Activated CD4-positive, alpha-beta memory T cell treated with anti-CD3 and anti-CD28 coated beads, Interleukin-2, amount 10 ng/mL, durations not matched to agents 7 days and 5 days (primary cell): ENCODE measurements at places on chromosomes 12 and 14. TPM values are rescaled to one million over a fixed set of nuclear protein-coding genes. Genes with fewer than 3 reads are reported as not detected.

DNA sequence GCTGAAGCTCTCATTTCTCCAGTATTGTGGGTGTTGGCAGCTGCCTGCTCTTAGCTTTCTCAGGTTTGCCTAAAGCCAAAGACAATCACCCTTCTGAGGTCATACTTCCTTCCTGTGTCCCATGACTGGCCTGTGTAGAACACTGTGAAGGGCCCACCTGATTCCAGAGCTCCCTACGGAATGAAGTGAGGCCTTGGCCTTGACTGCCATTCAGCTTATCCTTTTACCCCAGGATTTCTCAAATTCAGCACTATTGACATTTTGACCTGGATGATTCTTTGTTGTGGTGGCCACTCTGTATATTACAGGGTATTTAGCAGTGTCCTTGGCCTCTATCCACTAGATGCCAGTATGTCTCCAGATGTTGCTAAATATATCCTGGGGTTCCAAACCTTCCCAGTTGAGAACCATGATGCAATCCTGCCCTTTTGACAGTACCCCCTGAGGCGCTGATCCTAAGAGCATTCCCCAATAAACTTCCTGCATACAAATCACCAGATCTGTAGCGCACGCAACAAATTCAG is 112.3 kb upstream of the KRR1 start:
- DNase-seq, result no peak
- peaks cover 5% of the 10 kb centered on the region for H3K27me3 ChIP-seq
- H3K4me3 ChIP-seq, result no peak overlapping the region
- no peak overlapping the region for H3K27ac ChIP-seq
- peaks cover 3% of the 10 kb centered on the region for H3K36me3 ChIP-seq
- H3K4me1 ChIP-seq, result peaks cover 15% of the 10 kb centered on the region

DNA sequence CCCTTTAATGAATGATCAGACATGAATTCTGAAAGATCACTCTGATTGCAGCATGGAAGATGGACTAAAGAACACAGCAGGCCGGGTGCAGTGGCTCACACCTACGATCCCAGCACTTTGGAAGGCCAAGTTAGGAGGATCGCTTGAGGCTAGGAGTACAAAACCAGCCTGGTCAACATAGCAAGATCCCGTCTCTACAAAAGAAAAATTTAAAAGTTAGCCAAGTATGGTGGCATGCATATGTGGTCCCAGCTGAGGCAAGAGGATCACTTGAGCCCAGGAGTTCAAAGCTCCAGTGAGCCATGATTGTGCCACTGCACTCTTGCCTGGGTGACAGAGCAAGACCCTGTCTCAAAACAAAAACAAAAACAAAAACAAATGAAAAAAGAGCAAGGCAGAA is 35.1 kb downstream of the SENP1 start:
- DNase-seq, result no peak
- no peaks in the 10 kb centered on the region for H3K27me3 ChIP-seq
- H3K36me3 ChIP-seq, result peaks cover 63% of the 10 kb centered on the region
- H3K4me3 ChIP-seq, result no peak overlapping the region
- no peak overlapping the region for H3K27ac ChIP-seq

GRCh38 chr14:61652526-61653262 is 42.6 kb upstream of the HIF1A start:
- no peak overlapping the region for H3K4me3 ChIP-seq
- peaks cover 12% of the 10 kb centered on the region for H3K36me3 ChIP-seq
- H3K27ac ChIP-seq, result no peak overlapping the region
- H3K27me3 ChIP-seq, result peaks cover 9% of the 10 kb centered on the region
- H3K4me1 ChIP-seq, result peaks cover 47% of the 10 kb centered on the region

DNA sequence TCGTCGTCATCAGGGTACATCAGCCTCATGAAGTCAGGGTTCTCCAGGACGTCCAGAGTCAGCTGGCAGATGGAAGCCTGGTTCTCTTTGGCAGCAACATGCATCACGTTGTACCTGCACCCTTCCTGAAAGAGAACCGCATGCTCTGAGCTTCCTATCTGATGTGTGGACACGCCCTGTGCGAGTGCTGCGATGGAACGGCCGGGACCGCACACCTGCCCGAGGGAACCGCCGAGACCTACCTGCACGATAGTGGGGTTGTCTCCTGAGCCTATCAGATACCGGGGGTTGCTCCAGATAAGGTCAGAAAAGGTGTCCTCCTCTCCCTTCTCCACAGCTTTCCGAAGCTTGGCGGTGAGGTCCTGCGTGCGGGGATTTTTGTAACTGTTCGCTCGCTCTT is 13.7 kb downstream of the ANKLE2 start:
- H3K27ac ChIP-seq, result no peak overlapping the region
- H3K4me1 ChIP-seq, result peaks cover 8% of the 10 kb centered on the region
- H3K27me3 ChIP-seq, result no peaks in the 10 kb centered on the region
- H3K36me3 ChIP-seq, result peaks cover 85% of the 10 kb centered on the region
- no peak for DNase-seq
- H3K4me3 ChIP-seq, result no peak overlapping the region

DNA sequence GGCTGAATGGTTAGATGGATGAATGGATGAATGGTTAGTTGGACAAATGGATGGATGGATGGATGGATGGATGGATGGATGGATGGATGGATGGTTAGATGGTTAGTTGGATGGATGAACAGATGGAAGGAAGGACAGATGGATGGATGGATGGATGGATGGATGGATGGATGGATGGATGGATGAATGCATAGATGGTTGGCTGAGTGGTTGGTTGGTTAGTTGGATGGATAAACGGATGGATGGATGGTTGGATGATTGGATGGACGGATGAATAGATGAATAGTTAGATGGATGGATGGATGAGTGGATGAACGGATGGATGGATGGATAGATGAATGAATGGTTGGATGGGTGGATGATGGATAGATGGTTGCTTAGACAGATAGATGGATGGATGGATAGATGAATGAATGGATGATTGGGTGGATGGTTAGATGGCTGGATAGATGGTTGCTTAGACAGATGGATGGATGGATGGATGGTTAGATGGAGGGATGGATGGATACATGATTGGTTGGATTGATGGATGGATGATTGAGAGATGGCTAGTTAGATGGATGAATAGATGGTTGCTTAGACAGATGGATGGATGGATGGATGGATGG is 48.8 kb upstream of the HSPB8 start:
- no peaks in the 10 kb centered on the region for H3K27me3 ChIP-seq
- no peaks in the 10 kb centered on the region for H3K4me1 ChIP-seq
- no peaks in the 10 kb centered on the region for H3K36me3 ChIP-seq
- H3K27ac ChIP-seq, result no peak overlapping the region

DNA sequence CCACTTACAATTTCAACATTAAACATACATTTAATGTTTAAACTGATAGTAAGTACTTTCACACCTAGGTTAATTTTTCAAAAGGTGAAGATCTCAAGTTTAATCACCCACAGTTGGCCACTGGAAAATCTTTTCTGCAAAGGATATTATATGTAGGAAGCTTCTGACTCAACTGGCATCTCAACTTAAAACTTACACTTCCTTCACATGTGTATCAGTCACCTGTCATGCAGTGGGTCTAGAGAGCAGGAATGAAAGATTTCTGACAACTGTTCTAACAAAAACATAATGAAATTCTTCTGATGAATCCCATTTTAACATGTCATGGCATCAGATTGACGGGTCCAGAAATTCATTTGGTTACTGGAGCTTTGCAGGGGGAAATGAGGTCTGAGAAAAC is 192.8 kb downstream of the KLHL28 start:
- H3K27me3 ChIP-seq, result no peaks in the 10 kb centered on the region
- H3K27ac ChIP-seq, result no peak overlapping the region
- H3K36me3 ChIP-seq, result no peaks in the 10 kb centered on the region
- no peak overlapping the region for H3K4me3 ChIP-seq

TAS2R19 gene
- 1.1 TPM for total RNA-seq

DNA sequence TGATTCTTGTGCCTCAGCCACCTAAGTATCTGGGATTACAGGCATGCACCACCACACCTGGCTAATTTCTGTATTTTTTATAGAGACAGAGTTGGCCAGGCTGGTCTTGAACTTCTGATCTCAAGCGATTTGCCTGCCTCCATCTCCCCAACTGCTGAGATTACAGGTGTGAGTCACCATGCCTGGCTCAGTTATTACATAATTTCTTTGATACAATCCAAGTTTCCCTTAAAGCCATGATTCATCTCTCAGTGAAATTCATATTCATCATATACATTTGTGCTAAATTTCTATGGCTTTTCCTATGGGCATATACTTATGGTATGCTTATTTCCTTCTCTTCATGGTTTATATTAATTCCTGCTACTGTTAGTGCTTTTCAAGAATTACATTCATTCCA is 29.1 kb upstream of the PZP start:
- no peak overlapping the region for H3K4me3 ChIP-seq
- no peak for DNase-seq
- H3K27me3 ChIP-seq, result peaks cover 10% of the 10 kb centered on the region
- no peak overlapping the region for H3K27ac ChIP-seq

DNA sequence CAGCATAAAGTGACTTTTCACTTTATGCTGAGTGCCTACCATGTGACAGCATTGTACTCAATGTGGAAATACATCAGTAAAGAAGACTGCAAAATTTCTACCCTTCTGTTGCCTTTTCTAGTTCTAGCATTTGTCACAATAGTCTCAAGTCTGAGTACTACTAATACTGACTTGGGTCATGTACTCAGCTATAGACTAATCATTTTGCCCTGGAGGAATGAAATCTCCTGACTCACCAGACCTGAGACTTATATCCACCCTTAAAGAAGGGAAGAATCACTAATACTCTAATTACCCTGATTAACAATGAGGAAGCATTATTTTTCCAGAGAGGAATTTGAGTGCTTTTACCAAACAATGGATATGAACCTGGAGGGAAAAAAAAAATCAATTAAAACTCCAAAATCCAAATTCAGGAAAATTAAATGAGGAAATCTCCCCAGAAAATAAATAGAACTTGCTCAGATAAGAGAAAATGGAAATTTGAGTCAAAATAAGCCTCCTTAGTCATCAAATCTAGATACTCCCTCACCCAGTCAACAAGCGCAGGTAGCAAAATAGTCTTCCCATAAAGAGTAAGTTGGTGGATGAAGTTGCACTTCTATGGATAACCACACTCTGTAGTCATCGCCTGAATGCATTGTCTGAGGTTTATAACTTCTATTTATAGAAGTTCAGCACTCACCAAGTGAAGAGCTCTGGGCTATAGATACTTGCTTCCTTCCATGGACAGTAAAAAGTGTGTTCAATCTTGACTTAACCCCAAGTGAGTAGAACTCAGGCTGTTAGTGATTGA is 386.6 kb downstream of the SYT1 start:
- DNase-seq, result no peak
- H3K27me3 ChIP-seq, result no peaks in the 10 kb centered on the region
- H3K27ac ChIP-seq, result no peak overlapping the region
- no peaks in the 10 kb centered on the region for H3K4me1 ChIP-seq

- H3K4me3 ChIP-seq, result no peak overlapping the region
- no peak overlapping the region for H3K27ac ChIP-seq
- H3K36me3 ChIP-seq, result no peaks in the 10 kb centered on the region
- no peak for DNase-seq
- peaks cover 5% of the 10 kb centered on the region for H3K4me1 ChIP-seq
Measured at GRCh38 chr12:32312049-32312670, 87.2 kb upstream of the FGD4 start.
